ENCODE measurements at places on chromosomes 7 and 10. TPM values are rescaled to one million over a fixed set of nuclear protein-coding genes. Genes with fewer than 3 reads are reported as not detected.
A peak's percentile ranks its signal among the peaks of the same experiment; 100 is the strongest.

C7orf33 gene
- total RNA-seq, result not detected

COL28A1 gene
- not detected for total RNA-seq

SH2D4B gene
- total RNA-seq, result 0.10 TPM

MMRN2 gene
- 1.0 TPM for total RNA-seq

- no peak for DNase-seq
Measured at GRCh38 chr10:71396711-71397295, at the start of gene CDH23. Gene CDH23 (plus strand): TSS chr10:71396920. CDS start chr10:71439832, 42,912 bp downstream.

LRIT1 gene
- total RNA-seq, result not detected

- DNase-seq, result no peak
Measured at GRCh38 chr7:101693498-101694091, 64.5 kb upstream of the MYL10 start.

- no peak for DNase-seq
Measured at GRCh38 chr10:63515002-63515763, 6.0 kb upstream of the REEP3 start.

ACTR1A gene
- 147 TPM for total RNA-seq

RSU1 gene
- total RNA-seq, result 55.6 TPM

GSTO1 gene
- 134 TPM for total RNA-seq

GRCh38 chr10:117972168-117972837 is 74.4 kb downstream of the RAB11FIP2 start:
- DNase-seq, result no peak

DNA sequence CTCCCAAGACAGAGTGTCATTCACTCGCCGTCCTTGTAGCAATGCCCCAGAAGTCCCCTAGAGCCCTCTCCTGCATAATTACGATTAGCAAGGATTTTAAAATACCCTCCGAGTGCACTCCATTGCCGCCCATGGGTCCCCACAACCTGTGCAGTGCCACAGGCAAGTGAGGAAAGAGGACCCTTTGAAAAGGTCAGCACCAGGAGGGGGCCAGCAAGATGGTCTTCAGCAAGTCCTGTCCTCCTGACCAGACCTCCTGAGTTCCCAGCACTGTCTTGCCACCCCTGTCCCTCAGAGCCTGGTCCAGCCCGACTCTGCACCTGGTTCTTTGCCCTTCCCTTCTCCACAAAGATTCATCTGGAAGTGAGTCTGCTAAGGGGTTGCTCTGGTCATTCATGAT is 32.1 kb downstream of the CLRN3 start:
- no peak for DNase-seq

FAM107B gene
- 13.4 TPM for total RNA-seq

DNA sequence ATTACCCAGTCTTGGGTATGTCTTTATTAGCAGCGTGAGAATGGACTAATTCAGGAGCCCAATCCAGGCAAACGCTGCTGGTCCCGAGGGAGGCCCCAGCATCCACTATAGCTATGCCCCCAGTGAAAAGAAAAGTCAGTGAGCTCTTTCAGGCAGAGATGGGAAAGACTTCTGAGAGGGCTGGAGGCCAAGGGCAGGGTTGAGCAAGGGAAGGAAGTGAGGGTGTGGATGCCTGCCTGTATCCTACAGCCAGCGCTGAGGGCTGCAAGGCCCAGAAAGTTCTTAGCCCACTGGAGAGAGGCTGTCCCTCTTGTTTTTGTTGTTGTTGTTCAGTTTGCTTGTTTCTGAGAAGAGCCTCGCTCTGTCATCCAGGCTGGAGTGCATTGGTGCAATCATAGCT is 261.6 kb downstream of the ZEB1 start:
- DNase-seq, result no peak

GRCh38 chr10:99917963-99918825 is 91.6 kb downstream of the DNMBP start:
- DNase-seq, result no peak

DNA sequence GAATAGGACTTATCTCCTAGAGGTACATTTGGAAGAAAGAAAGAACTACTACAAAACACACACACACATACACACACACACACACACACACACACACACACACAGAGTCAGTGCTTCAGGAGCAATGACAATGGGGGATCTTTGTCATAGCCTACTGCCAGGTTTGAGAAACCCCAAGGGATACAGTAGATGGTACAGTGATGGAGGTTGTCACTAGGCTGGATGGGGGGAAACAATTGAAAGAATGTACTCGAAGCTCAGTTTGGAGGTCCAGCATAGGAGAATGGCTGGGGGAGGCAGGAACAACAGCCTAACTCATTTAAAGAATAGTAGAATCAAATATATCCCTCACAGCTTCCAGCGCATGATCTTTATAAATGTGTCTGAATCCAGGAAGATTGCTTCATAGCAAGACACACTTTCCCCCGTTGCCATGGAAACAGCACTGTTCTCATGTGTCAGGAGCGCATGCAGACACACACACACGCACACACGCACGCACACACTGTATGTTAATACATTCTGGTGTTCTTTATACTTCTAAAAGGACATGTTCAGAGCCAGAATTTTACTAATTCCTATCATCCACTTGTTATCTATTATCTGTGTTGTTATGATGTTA is 32.6 kb upstream of the ZNRF2 start:
- no peak for DNase-seq

DNA sequence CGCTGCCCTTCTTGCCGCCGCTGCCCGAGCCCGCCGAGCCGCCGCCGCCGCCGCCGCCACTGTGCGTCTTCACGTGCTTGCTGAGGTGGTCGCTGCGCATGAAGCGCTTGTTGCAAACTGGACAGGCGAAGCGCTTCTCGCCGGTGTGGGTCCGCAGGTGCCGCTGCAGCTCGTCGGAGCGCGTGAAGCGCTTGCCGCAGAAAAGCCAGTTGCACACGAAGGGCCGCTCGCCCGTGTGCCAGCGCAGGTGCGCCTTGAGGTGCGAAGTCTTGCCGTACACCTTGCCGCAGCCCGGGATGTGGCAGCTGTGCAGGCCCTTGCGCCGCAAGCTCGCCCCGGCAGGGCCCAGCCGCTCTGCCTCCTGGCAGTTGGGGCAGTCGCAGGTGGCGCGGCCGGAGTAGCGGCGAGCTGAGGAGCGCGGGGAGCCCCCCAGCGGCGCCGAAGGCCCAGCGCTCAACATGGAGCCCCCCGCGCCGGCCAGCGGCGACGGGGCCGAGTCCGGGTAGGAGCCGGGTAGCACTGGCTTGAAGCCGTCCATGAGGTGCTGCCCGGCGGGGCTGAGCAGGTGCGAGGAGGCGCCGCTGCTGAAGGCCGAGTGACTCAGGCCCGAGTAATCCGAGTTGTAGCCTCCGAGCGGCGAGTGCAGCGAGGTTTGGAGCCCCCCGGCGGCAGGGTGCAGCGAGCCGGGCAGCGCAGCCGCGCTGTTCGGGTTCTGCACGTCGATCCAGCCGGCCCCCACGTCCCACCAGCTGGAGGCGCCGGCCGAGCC is 2.1 kb downstream of the SP8 start:
- DNase-seq, result no peak

- DNase-seq, result no peak
Measured at GRCh38 chr7:56097700-56098099, 4.9 kb upstream of the PHKG1 start.

DNA sequence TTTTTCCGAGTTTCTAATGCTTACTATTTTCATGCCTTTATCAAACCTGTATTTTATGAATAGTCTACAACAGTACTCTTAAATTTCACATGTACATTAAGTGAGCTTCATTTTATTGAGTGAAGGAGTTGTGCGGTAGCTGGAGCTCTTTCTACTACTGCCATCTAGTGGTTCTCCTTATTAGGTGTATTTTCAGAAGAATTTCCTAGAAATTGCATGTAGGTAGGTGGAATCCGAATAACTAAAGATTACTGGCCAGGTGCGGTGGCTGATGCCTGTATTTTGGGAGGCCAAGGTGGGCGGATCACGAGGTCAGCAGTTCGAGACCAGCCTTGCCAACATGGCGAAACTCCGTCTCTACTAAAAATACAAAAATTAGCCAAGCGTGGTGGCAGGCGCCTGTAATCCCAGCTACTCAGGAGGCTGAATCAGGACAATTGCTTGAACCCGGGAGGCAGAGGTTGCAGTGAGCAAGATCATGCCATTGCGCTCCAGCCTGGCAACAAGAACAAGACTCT is 38.3 kb downstream of the LRRC72 start:
- DNase-seq, result peak; percentile 42

GRCh38 chr10:49222170-49222569 is 34.0 kb upstream of the TMEM273 start:
- no peak for DNase-seq

GRCh38 chr10:123854498-123854897 is 37.1 kb downstream of the CPXM2 start:
- no peak for DNase-seq

ADIRF gene
- total RNA-seq, result 14.8 TPM

DNA sequence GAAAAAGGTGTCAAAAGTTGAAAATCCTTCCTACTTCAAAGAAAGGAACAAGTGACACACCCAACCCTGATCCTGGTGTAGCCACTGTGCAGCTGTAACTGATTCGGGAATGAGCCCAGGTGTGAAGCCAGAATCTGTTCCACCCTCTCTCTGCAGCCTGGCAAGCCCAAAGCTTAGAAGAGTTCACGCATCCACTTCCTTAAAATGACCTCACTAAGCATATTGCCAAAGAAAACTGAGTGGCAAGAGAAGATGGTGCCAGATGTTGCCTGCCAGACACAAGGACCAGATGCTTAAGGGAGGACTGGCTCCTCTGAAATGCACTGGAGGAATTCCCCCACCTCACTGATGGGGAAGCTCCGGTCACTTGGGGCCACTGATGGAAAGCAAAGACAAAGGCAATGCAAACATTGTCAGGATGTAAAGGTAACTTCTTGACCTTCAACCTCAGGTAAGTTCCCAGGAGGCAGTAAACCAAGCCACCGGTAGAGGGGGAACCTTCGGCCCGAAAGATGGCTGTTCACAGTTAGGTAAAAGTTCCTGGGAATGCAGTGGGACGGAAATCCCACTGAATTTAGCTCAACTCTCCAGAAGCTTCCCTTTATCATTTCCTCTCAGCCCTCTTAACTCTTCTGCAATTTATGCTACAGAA is 554.9 kb downstream of the KCNMA1 start:
- DNase-seq, result no peak

GRCh38 chr10:404346-404745 is 269.1 kb downstream of the ZMYND11 start:
- no peak for DNase-seq

SPDYE9 gene
- total RNA-seq, result not detected

DNA sequence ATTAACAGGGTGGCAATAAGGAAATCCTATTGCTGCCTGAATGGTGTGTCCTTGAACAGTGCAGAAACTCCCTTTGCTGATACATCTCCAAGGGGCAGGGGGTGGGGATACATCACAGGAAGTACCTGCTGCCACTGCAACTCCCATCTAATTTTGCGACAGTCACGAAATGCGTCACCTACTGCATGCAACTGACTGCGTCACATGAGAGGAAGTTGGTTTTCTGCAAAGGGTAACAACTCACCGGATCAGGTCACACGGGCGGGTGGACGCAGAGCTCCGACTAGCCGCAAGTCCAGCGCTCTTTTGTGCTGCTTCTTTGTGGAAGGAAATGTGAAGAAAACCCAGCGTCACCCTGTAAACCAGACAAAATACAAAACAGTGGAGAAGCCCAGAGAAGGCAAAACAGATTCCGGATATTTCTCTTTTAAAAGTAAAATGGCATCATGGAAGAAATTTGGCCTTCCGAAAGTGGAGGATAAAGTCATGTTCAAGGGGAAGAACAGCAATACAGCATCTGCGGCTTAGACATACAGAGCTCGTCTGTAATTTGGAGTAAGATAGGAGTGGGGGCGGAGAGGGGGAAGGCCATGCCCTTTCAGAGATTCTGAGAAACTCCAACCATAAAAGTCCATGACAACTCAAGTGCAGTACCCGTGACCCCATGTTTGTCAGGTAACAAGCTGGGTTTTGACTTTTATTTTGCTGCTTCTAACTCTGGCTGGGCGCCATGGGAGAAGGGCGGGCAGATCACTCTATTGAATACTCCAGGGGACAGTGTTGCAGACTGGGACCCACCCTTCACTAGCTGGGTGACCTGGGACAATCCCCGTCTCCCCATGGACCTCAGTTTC is 32.3 kb upstream of the PLEKHS1 start:
- no peak for DNase-seq

- DNase-seq, result no peak
Measured at GRCh38 chr10:52314822-52315552, 906 bp downstream of the DKK1 start.

ACTL6B gene
- not detected for total RNA-seq

- no peak for DNase-seq
Measured at GRCh38 chr7:28677668-28678067, 265.4 kb downstream of the CREB5 start.

- DNase-seq, result no peak
Measured at GRCh38 chr10:62805231-62806099, 945 bp downstream of the ADO start.

GRCh38 chr7:105163718-105164117 is 149.7 kb downstream of the KMT2E start:
- no peak for DNase-seq

GRCh38 chr10:68938884-68939283 is 17.1 kb upstream of the DDX21 start:
- no peak for DNase-seq

DNA sequence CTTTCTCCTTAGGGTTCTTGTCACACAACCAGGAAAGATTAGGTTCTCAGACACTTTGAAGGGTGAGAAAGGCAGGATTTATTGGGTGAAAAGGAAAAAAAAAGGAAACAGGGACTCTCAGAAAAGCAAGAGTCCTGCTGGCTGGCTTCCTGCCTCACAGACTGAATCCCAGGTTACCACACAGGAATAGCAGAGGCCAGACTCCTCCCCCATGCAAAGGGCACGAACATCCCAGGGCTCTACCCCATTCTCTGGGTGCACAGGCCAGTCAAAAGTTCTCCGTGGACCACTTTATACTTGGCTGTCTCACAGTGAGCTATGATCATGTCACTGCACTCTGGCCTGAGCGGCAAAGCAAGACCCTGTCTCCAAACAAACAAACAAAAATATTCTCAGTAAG is 42.6 kb downstream of the HOXA1 start:
- no peak for DNase-seq

- DNase-seq, result no peak
Measured at GRCh38 chr10:75129537-75129936, 18.1 kb downstream of the SAMD8 start.

- DNase-seq, result no peak
Measured at GRCh38 chr7:28858895-28859294, 99.2 kb downstream of the TRIL start.

PHYHIPL gene
- not detected for total RNA-seq

DNA sequence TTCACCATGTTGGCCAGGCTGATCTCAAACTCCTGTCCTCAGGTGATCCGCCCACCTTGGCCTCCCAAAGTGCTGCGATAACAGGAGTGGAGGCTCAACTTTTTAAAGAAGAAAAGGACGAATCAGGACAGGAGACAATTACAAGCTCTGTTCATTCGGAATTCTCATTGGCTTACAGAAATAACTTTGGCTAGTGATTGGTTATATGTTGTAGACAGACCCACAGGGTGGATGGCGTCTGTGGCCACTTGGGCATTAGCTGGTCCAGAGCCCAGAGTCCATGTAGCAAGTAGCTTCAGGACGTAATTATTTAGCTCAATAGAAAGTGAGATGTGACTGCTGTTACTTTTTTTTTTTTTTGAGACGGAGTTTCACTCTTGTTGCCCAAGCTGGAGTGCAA is 160.5 kb upstream of the TNRC18 start:
- no peak for DNase-seq

All from Panc1 (cell line).